Thoracic aorta (tissue), 2 donors: ENCODE measurements at places on chromosomes 3 and 15. TPM values are rescaled to one million over a fixed set of nuclear protein-coding genes. Genes with fewer than 3 reads are reported as not detected.

Gene ZMYND10
- total RNA-seq, result not detected

Gene EFHB
- total RNA-seq, result 0.42 TPM

Gene GABRG3
- not detected for total RNA-seq

Gene PLSCR2
- total RNA-seq, result not detected

Gene MORC1
- not detected for total RNA-seq

DNA sequence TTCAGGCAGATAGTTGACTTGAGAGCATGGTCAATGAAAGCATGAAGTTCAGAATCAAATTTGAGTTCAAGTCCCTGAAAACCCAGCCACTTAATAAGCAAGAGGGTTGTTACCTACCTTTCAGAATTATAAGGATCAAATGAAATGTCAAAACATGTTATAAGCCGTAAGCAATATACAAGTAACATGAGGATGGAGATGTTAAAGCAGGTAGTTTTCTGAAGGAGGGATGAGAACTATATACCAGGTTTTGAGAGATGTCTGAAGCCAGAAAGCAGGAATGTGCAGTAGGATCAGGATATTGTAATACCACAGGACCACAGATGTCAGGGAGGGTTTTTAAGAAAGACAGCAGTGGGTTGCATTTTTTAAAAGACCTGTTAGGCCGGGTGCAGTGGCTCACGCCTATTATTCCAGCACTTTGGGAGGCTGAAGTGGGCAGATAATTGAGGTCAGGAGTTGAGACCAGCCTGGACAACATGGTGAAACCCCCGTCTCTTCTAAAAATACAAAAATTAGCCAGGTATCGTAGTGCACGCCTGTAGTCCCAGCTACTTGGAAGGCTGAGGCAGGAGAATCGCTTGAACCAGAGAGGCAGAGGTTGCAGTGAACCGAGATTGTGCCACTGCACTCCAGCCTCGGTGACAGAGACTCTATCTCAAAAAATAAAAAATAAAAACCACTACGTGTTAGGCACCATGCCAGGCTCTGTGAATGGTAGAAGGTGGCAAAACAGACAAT, 6.9 kb upstream of the EIF3J start:
- DNase-seq, result no peak

DNA sequence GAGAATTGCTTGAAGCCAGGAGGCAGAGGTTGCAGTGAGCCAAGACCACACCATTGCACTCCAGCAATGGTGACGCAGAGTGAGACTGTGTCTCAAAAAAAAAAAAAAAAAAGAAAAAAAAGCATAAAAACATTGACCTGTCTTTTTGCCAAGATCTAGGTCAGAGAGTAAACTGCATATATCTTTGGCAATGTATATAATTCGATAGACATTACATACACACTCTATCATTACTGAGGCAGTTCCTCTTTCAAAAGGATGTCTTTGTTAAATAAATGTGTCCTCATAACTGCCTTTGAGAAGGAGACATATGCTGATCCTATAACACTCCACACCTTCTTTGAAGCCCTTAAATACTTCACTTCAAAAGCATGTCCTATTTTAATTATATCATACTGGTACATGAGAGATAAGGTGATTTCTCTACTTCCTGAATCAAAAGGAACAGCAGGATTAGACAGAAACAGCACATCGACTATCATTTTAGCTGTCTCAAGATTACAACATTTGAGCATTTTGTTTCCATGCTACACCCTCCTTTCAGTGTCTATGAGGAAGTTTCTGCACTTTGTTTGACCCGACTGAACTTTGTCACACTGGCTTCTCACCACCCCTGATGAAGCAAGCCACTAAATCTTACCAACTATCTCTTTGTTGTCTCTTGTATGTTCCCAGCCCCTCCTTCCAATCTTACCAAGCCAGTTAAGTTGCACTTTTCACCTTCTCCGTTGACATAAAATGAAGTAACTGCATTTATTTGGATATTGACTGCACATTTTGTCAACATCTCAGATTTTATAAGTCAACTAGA, 335.8 kb downstream of the MECOM start:
- no peak for DNase-seq

- no peak for DNase-seq
Observed at GRCh38 chr15:92087211-92087610, 233.7 kb downstream of the SLCO3A1 start.

- DNase-seq, result no peak
Observed at GRCh38 chr3:193865339-193865738, 270.6 kb upstream of the HES1 start.

GRCh38 chr3:193960487-193961274, 175.3 kb upstream of the HES1 start:
- DNase-seq, result no peak

- no peak for DNase-seq
Observed at GRCh38 chr3:126019683-126020082, 50.7 kb downstream of the ROPN1B start.

DNA sequence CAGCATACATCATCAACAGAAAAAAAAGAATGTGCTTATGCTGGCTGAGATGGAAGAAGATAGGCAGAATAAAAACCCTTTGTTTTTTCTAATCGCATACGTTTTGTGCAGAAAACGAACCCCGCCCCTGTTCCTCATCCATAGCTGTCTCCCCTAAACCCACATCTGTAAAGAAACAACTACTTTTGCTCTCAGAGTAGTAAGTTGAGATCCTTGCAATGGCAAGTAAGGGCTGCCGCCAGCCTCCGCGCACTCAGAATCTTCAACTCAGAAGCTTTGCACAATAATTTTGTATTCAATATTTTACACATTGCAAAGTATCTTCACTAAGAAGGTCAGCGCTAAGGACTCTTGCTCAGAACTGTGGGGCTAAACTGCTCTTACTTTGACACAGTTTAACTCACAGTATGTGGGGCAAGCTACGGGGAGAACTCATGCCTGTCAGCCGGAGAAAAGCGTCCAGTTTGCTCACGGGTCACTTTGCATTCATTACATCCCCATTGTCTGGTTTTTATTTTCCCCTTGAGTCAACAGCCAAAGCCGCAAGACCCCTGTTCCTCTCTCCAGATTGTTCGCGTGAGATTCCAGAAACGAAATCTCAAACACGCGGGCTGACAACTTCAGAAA, 1.0 kb downstream of the LYSMD4 start:
- no peak for DNase-seq

DNA sequence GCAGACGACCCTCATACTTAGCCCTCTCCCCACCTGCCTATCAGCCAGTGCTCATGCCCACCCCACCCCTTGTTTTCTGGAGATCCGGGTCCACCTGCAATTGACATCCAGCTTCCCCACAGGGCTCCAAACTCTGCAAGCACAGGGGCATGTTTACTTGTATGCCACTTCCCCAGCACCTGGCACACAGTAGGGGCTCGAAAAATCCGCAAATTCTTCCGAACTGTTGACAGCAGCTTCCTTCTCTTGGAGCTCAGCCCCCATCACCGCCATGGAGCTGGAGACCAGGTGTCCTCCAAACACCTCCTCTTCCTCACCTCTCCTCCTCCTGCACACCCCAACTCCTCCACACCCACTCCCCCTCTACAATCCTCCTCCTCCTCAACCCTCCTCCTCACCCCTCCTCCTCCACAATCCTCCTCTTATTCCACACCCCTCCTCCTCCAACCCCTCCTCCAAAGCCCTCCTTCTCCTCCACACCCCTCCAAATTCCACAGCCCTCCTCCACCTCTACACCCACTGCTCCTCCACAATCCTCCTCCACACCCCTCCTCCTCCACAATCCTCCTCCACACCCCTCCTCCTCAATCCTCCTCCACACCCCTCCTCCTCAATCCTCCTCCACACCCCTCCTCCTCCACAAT, 70.4 kb upstream of the BLM start:
- no peak for DNase-seq

DNA sequence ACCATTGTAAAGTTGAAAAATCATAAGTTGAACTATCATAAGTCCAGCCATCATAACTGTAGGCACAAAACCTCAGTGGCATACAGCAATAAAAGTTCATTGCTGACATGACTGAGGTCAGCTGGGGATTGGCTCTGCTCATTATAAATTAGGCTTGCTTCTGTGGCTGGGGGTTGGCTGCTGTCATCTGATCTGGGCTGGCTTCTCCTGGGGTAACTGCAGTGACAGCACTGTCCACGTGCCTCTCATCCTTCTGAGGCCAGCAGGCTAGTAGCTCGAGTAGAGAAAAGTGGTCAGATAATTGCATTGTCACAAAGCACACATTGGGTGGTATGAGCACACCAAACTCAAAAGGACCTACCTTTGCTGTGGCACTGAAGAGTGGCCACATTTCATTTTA, 31.3 kb downstream of the CMTM7 start:
- DNase-seq, result no peak

GRCh38 chr3:73609315-73609641, 15.5 kb downstream of the PDZRN3 start:
- no peak for DNase-seq

GRCh38 chr15:95957861-95958260, 372.6 kb upstream of the NR2F2 start:
- DNase-seq, result no peak

- DNase-seq, result no peak
Observed at GRCh38 chr3:167740961-167741587, 5.6 kb downstream of the SERPINI1 start.
